Activated naive CD8-positive, alpha-beta T cell treated with anti-CD3 and anti-CD28 coated beads for 36 hours (primary cell): ENCODE measurements at places on chromosomes 6 and 20.

GRCh38 chr6:136069119-136069518 is 181.0 kb downstream of the MTFR2 start:
- DNase-seq, result no peak

- DNase-seq, result no peak
Observed at GRCh38 chr20:3839328-3839727, 7.3 kb upstream of the MAVS start.

DNA sequence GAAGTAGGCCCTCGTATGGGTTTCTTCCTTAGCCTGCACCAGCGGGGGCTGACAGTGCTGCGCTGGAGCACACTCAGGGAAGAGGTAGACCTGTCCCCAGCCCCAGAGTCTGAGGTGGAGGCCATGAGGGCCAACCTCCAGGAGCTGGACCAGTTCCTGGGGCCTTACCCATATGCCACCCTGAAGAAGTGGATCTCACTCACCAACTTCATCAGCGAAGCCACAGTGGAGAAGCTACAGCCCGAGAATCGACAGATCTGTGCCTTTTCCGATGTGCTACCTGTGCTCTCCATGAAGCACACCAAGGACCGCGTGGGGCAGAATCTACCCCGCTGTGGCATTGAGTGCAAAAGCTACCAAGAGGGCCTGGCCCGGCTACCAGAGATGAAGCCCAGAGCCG is 3.8 kb downstream of the AAR2 start:
- no peak for DNase-seq

DNA sequence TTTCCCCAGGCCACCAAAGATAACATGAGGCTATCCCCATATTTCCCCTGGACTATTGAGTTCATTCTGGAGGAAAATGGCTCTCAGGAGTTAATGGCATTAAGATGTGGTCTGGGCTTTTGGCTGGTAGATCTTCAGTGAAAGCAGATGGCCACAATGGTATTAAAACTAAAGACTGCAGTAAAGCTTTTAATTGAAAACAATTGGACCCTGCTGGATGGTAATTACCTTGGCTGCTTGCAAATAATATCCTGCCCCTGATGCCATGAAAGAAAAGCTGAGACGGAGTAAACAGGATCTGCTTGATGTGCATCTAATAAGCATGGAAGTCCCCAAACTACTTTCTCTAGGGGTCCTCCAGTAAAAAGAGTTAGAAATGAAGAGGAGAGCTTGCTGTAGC is 255.8 kb downstream of the QKI start:
- no peak for DNase-seq

- no peak for DNase-seq
Observed at GRCh38 chr20:7935027-7935551, 5.2 kb downstream of the HAO1 start.

DNA sequence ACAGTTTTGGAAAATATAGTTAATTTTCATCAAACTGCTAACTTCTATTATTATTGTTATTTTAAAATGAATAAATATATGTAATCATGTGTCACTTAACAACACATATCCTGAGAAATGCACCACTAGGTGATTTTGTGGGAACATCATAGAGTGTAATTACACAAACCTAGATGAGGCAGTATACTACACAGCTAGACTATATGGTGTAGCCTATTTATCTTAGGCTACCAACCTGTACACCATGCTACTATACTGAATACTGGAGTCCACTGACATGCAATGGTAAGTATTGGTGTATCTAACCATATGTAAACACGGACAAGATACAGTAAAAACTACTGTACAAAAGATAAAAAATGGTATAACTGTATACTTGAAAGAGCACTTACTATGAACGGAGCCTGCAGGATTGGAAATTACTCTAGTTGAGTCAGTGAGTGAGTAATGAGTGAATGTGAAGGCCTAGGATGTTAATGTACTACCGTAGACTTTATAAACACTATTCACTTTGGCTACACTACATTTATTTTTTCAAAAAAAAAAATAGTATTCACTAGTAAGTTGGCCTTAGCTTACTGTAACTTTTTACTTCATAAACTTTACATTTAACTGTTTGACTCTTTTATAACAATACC is 72.4 kb downstream of the ASCC3 start:
- DNase-seq, result no peak

DNA sequence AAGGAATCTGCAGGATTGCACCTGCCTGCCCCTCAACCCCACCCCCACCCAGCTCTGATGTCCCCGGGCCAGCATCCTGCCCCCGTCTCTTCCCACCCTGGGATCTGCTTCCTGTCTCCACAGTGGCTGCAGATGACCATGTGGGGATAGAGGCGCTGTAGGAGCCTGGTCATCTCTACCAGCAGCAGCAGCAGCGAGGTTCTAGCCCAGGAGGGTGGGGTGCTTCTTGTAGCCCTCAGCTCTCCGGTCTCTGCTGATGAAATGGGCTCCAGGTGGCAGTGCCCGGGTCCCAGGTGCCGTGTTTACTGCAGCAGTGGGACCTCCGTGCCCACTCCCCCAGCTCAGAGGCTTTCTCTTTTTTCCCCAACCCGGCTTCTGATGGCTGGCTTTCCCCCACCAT is 25.2 kb downstream of the CAPN11 start:
- no peak for DNase-seq

GRCh38 chr6:46832816-46833215 is 39.6 kb downstream of the MEP1A start:
- DNase-seq, result no peak

GRCh38 chr6:123925350-123925749 is 121.7 kb downstream of the NKAIN2 start:
- no peak for DNase-seq

- no peak for DNase-seq
Observed at GRCh38 chr6:147117580-147117979, 86.6 kb upstream of the STXBP5 start.

GRCh38 chr6:148521586-148521985 is 178.9 kb downstream of the SASH1 start:
- no peak for DNase-seq

- no peak for DNase-seq
Observed at GRCh38 chr6:111207141-111207858, 120.0 kb downstream of the SLC16A10 start.

GRCh38 chr6:157861814-157862213 is 38.8 kb downstream of the SNX9 start:
- no peak for DNase-seq

DNA sequence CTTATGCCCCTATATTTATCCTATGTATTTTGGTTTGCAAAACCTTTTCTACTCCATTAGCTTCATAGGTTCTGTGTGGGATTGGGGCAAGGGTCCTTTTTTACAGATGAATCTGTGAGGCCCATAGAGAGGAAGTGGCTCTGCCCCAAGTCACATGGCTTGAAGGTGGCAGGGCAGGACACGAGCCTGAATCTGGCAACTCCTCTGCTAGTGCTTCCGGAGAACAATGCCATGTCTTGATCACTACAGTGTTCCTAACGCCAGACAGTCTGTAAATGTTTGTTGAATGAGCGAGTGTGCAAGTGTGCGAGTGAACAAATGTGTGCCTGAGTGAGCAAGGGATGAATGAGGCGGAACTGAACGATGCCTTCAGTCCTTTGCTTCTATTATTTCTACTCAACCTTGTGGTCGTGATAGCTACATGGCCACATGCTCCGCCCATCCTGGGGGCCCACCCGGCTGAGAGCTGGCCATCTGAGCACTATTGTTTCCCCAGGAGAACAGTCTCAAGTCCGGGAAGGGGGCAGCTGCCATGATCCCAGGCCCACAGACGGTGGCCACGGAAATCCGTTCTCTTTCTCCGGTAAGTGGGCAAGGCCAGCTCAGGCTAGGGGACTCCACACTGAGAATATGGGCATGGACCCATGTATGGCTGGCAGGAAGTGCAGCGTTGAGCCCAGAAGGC is 17.8 kb upstream of the AAR2 start:
- DNase-seq, result no peak

DNA sequence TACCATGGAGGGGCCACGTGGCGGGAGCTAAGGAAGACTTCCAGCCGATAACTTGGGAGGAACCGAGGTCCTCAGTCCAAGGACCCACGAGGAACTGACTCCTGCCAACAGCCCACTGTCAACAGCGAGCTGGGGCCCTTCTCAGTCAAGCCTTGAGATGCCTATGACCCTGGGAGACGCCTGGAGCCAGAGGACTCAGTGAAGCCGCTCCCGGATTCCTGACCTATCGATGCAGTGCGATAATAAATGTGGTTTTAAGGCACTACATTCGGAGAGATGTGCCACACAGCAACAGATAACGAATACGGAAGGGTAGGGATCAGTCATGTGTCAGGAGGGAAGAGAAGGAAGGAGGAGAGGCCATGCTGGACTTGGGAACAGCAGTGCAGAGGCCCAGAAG is 208.5 kb downstream of the NFATC2 start:
- no peak for DNase-seq

GRCh38 chr20:16712511-16712947 is 17.3 kb upstream of the SNRPB2 start:
- no peak for DNase-seq

DNA sequence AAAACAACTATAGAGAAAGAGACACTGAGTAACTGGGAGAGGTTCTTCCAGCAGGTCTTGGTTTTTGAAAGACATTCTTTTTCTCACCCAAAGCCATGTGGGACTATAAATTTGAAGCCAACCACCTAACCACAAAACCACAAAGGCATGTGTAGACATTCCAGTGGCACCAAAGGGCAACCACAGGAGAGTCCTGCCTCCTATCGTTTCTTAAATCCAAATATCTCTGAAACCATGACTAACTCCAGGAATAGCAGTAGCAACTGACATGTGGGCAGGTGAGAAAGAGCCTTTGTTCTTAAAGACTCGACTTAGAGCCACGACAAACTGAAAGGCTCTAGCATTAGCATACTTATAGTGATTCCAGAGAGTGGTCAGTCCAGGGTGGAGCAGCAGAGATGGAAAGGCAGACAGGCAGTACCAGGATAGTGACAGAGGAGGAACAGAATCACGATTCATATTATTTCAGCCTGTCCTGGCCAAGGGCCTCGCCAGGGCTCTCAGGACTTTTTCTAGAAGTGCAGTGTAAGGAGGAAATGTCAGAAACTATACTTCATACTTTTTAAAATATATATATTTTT is 9.4 kb upstream of the COL9A1 start:
- DNase-seq, result peak; percentile 3

DNA sequence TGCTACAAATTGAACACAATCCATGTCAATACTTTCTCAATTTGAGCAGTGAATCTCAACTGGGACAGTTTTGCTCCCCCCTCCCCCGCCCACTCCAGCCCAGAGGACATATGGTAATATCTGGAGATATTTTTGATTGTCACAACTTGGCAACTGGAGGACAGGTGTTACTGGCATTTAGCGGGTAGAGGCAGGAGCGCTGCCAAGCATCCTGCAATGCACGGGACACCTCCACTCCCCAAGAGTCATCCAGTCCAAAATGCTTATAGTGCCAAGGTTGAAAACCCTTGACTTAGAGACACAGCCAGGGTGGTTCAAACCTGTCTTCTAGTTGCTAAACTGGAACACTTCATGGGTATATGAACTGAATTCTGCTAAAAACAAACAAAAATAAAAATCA is 26.9 kb upstream of the LRRC1 start:
- DNase-seq, result no peak

- DNase-seq, result no peak
Observed at GRCh38 chr6:63821442-63821841, 185.8 kb downstream of the PHF3 start.

- no peak for DNase-seq
Observed at GRCh38 chr6:6458172-6458571, 130.3 kb upstream of the LY86 start.

- no peak for DNase-seq
Observed at GRCh38 chr20:52142757-52143156, 48.8 kb downstream of the ZFP64 start.
